ENCODE measurements at places on chromosomes 1 and 21.

GRCh38 chr1:76015478-76016103 is 59.0 kb upstream of the ST6GALNAC3 start:
- DNase-seq: no peak

DNA sequence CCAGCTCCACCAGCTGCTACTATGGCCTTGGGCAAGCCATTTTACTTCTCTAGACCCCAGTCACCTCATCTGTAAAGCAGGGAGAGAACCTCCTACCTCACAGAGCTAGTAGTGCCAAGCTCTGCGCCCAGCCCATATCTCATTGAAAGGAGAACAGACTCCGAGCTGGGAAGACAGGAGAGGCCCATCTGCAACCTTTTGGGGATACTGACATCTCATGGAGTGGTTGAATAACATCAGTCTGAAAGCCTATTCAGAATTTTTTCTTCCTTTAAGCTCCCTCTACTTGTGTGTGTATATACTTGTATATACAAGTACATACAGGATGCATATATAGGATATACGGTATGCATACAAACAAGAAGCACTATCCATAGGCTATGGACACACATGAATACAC is 279.5 kb upstream of the POU3F1 start:
- no peak for DNase-seq

GRCh38 chr1:234271243-234271606 is 102.0 kb upstream of the COA6 start:
- no peak for DNase-seq

- no peak for DNase-seq
These were observed 26.9 kb upstream of the EPB41 start for GRCh38 chr1:28887419-28887834.

- no peak for DNase-seq
These were observed 157.5 kb upstream of the KLHDC7A start for GRCh38 chr1:18323259-18323658.

DNA sequence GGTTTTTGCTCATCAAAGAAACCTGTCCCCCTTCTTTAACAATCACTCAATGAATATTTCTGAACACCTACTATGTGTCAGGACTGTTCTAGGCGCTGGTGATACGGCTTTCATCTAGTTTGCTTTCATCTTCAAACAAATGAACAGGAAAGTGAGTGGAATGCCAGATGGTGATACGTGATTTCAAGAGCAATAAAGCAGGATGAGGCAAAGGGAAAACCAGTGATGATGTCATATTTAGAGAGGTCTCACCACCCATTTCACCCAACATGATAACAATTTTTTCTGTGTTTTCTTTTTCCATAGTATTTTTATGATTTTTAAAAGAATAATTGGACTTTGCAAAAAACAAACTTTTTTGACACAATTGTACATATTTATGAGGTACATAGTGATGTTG is 11.3 kb upstream of the SLC6A17 start:
- no peak for DNase-seq

All from inflammatory macrophage treated with lipopolysaccharide for 1 hour (primary cell).